ENCODE measurements at places on chromosomes 16 and 17.

- no peak for DNase-seq
These were observed 32.9 kb upstream of the SKAP1 start for GRCh38 chr17:48462946-48463345.

DNA sequence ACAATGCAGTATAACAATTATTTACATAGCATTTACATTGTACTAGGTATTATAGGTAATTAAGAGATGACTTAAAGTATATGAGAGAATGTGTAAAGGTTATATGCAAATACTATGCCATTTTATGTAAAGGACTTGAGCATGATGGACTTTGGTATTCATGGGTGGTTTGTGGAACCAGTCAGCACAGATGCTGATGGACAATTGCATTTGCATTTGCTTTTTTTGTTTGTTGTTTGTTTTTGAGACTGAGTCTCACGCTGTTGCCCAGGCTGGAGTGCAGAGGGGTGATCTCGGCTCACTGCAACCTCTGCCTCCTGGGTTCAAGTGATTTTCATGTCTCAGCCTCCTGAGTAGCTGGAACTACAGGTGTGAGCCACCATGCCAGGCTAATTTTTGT, 36.0 kb downstream of the BCAS3 start:
- no peak for DNase-seq

GRCh38 chr17:38815576-38816193, 9.4 kb downstream of the CWC25 start:
- DNase-seq: no peak

DNA sequence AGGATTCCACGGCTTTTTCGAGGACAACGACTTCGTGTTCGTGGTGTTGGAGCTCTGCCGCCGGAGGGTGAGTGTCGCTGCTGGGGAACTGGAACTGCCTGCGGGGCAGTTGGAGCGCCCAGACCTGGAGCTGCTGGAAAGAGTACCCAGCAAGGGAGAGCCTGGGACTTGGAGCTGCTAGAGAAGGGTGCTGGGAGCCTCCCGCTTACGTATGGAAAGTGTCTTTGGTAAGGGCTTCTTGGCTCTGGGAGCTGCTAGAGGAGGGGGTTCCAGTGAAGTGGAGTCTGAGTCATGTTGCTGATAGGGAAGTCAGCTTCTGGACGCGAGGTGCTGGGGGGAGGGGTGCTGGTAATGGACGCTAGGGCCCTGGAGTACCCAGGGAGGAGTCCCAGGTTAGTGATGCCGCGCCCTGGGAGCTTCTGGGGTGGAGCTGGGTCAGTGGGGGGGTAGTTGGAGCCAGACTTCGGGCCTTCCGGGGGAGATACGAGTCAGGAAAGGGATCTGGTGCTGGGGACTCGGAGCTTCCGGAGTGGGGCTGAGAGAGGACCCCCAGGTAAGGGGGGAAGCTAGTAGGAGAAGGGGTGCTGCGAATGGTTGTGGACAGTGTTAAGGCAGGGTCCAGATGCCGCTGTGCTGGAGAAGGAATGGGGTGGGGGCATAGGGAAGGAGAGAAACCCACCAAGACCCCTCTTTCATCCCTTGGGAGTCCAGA, 741 bp downstream of the PLK1 start:
- no peak for DNase-seq

GRCh38 chr17:50599606-50600005, 35.1 kb upstream of the ABCC3 start:
- no peak for DNase-seq

DNA sequence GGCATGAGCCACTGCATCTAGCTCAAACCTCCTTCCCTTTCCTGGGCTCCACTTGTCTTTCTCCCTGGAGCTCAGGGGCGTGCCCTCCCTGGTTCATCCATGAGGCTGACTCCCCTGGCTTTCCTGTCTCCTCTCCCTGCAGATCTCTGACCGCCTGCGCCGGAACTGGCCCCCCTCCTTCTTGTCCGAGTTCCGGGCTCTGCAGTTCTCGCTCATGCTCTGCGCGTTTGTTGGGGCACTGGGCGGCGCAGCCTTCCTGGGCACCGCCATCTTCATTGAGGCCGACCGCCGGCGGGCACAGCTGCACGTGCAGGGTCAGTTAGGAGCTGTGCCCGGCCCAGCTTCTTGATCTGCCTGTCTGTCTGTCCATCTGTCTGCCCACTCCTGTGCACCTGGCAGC, 1.2 kb upstream of the LAT start:
- DNase-seq: no peak

GRCh38 chr16:57235128-57236021, 9.7 kb upstream of the ARL2BP start:
- DNase-seq: no peak
